SW480 (cell line): ENCODE measurements at places on chromosomes 2 and 18.

- DNase-seq = peak; percentile 34
These were observed 848 bp downstream of the TMSB10 start for GRCh38 chr2:84906108-84906899.

DNA sequence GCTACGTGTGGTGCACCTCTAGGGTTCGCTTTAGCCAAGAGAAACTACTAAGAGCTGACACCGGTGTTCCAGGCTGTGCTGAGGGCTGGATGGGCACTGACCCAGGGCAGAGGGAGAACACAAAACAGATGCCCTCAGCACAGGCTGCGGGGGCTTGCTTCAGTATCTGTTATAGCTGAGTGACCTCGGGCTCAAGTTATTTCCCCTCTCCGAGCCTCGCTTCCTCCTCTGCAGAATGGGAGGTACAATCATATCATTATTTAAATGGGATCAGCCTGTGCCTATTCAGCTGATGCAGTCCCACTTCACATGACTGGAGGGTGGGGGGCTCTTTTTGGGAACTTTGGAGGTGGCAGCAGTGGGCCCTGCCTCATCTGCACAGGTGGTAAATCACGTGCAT is 156.1 kb upstream of the APCDD1 start:
- DNase-seq = no peak

GRCh38 chr2:32572737-32573136 is 55.1 kb upstream of the TTC27 start:
- DNase-seq = no peak

GRCh38 chr2:80591233-80591632 is 286.7 kb upstream of the LRRTM1 start:
- DNase-seq = no peak

DNA sequence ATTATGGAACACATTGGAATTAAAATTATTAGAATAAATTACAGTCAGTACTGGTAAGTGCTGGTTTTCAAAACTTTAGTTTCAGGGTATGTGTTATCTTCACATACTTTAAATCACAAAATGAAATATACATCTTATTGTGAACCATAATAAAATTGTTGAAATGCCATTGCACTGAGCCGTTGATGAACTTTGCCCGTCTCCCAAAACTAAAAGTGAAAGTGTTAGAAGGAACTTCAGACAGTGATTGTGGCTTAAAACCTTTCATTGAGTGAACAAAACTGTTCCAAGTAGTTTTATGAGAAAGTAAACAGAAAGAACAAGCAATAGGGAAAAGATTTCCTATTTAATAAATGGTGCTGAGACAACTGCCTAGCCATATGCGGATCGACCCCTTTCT is 811.6 kb downstream of the PLCL1 start:
- DNase-seq = peak; percentile 2

- no peak for DNase-seq
These were observed 96.8 kb upstream of the RPRM start for GRCh38 chr2:153575171-153575853.

DNA sequence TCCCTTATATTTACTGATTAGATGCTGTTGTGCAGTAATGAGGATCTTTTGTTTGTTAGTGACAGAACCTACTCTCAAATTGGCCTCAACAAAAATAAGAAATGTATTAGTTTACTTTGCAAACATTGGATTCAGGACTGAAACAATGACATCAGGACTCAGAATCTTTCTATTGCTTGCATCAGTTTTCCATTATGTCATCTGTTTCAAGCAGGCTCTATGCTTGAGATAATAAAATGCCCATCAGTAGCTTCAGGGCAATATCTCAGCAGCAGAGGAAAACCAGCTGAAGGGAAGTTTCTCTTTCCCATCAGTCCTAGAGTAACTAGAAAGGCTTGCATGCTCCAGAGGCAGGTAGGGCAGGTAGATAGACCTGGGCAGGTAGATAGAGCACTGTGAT is 375.5 kb upstream of the SLC8A1 start:
- peak; percentile 10 for DNase-seq

DNA sequence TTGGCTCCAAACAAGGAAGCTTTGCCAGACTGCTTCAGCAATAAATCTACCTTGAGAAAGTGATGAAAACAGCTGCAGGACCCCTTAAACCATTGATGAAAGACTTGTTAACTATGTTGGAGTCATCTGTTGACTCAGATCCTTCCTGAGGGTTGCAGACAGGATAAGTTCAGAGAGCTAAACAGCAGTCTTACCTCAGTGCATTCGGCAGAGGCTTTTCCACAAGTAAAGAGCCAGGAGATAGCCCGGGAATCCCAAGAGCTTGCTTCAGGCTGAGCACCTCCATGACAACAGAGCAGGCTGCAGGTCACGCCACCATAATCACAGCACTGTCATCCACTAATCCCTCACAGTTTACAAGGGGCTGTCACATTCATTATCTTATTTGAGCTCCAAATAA is 23.7 kb downstream of the KIAA2012 start:
- no peak for DNase-seq

DNA sequence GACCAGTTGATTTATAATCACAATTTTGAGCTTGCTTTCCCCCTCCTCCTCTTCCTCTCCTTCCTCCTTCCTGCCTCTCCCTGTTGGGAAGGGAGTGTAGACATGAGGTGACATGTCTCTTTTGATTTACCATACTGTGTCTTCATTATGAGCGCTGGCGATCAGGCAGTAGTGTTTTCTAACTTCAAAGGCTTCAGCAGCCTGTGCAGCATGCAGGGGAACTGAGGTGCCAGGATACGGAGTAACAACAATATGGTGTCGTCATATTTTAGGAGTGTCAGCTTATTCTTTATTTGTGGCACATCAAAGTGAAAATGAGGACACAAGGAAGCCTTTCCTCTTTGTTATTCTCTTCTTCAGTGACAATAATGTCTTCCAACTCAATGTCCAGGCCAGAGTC is 864.2 kb downstream of the SLC4A3 start:
- DNase-seq = peak; percentile 26

- no peak for DNase-seq
These were observed 19.7 kb upstream of the SANBR start for GRCh38 chr2:61045999-61046398.

GRCh38 chr18:8706791-8707555 is 1.6 kb downstream of the MTCL1 start:
- peak; percentile 56 for DNase-seq

DNA sequence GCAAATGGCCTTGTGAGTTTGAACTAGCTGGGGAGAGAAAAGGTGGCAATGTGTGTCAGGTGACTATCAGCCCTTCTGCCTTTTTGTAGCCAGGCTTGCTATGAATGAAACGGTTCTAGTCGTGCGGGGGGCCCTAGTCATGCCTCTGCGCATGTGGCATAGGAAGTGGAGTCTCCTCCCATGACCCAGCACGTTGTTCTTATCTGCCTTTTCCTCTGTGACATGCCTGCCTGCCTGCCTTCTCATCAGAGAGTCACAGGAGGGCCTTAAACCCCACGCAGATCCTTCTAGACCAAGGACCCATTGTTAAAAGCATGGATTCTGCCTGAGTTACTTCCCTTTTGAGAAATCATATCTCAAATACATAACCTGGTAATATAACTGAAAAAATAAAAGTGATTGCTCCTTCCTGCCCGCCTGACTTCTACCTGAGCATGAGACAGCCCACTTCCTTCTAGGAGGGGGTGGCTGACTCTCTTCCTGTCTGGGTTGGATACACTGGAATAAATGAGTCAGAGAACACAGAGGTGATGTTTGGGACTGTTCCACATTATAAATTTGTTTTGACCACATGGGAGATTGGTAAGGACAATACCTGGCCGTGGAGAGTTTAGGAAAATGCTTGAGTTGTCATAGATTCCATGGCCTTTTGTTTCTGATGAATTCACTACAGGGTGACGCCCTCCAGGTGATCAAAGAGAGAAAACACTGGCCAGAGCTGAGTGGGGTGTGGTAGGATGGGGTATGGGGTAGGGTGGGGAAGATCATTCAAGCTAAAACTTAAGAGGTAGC is 49.8 kb downstream of the FBLN7 start:
- peak; percentile 33 for DNase-seq

DNA sequence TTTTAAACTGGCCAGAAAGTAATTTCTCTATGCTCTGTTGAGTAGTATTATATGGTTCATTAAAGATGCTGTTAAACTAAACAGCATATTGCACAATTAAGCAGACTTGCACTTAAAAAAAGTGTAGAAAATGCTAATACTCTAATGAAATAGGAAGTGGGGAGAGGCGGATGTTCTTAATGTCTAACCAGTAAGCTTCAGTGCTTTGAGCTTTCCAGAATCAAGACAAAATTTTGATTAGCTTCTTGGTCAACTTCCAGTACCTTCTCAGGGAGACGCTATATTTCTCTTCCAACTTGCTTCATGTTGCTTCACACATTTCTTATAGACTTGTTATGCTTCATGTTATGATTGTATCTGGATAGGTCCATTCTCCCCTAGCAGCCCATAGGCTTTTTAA is 89.1 kb downstream of the MAP2 start:
- DNase-seq = no peak

- DNase-seq = no peak
These were observed 109.1 kb upstream of the NCK2 start for GRCh38 chr2:105635564-105635963.

GRCh38 chr18:48018851-48019250 is 88.4 kb upstream of the SMAD2 start:
- no peak for DNase-seq

DNA sequence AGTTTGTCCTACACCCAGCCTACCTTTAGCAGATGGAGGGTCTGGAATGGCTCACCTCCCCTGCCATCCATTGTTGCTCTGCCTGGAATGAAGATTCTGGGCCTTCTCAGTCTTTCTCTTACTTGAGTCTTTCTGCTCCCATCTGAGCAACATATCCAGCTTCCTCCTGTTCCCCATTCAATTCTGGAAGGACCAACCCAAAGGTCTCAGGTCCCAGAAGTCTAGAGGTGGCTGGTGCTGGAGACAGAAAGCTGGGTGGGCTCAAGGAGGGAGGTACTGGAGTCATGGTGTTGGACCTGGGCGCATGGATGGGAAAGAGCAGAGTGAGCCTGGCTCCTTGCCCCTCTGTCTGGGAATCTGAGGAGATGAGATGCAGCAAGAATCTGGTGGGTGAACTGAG is 93.5 kb upstream of the SIX3 start:
- no peak for DNase-seq

DNA sequence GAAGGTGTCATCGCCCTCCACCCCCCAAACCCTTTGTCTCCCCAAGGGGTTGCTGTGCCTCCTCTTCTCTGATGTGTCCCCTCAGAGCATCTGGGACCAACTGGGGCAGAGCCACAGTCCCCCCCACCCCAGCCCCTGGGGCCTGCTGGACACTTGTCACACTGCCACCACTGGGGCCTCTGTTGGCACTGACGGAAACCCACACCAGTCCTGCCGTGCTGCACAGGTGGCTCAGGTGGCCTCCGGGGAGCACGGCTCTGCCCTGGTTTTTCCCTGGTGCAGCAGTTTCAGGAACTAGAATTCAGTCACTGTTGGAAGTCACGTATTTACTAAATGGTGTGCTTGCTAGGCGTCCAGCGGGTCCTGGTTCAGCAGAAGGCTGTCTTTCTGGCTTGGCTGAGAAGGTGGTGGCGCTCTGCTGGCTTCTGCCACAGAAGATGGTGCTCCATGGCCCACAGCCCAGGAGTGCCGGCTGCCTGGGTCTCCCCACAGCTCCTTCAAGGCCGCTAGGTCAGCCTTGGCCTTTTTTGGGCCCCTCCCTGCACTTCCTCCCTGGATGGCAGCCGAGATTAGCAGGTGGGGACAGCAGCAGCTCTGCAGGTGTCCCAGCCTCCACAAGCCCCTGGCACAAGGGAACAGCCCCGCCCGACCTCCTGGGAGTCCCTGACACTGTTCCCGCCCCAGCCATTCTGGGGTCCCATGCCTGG is 18.6 kb upstream of the KLHL30 start:
- DNase-seq = no peak

DNA sequence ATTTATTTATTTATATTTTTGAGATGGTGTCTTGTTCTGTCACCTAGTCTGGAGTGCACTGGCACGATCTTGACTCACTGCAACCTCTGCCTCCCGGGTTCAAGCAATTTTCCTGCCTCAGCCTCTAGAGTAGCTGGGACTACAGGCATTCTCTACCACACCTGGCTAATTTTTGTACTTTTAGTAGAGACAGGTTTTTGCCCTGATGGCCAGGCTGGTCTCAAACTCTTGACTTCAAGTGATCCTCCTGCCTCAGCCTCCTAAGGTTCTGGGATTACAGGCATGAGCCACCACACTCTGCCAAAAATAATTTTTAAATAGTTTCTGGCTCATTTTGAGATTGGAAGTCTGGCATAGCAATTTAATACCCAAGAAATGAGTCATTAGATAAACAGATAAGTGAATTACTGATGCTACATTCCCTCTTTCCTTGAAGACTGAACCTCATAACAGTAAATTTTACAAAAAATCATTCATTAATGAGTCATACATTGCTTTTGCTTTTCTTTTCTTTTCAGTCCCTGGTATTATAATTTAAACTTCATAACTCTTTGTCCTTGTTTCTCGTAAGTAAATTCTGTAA is 881.6 kb upstream of the PIK3C3 start:
- DNase-seq = no peak

- DNase-seq = no peak
These were observed 389.5 kb upstream of the TNP1 start for GRCh38 chr2:217249121-217250012.

DNA sequence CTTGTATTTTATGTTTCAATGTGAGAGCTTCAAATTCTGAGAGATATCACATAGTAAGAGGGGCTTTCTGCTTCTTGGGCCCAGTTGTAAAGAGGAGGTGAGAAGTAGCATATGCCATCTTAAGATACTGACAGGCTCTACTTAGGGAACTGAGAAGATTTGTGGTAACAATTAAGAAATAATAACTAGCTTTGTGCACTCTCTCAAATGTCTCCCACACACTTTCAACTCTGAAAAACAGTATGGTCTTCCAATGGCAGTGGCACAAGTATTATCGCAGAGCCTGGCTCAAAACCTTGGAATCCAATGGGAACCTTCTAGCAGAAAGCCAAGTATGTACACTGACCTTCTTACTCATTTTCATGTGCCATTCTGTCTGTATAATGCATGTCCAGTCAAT is 80.3 kb upstream of the FAM237A start:
- no peak for DNase-seq

GRCh38 chr2:210366675-210367080 is 51.7 kb upstream of the MYL1 start:
- no peak for DNase-seq

GRCh38 chr2:109636317-109636716 is 22.2 kb downstream of the SOWAHC start:
- DNase-seq = no peak

- no peak for DNase-seq
These were observed 87.6 kb upstream of the SPOPL start for GRCh38 chr2:138414014-138414413.

DNA sequence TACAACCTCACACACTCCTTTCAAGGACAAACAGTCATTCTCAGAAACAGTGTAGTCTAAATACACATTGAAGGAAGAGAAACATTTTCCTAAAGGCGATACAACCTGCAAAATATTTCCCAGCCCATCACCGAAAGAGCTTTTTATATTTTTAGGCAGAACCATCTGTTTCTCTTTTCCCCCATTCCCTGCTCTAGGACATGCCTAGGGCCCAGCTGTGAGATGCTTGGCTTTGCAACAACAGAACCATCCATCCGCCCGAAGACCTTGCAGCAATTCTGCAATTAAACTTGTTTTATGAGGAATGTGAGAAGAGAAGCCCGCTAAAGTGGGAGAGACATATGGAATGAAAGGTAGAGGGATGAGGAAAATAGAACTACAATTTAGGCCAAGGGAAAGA is 105.6 kb upstream of the RFX8 start:
- DNase-seq = no peak
